ENCODE measurements at places on chromosomes 3 and 15.

- DNase-seq, result peak; percentile 36
Measured at GRCh38 chr3:63349583-63350573, 71.8 kb downstream of the SYNPR start.

DNA sequence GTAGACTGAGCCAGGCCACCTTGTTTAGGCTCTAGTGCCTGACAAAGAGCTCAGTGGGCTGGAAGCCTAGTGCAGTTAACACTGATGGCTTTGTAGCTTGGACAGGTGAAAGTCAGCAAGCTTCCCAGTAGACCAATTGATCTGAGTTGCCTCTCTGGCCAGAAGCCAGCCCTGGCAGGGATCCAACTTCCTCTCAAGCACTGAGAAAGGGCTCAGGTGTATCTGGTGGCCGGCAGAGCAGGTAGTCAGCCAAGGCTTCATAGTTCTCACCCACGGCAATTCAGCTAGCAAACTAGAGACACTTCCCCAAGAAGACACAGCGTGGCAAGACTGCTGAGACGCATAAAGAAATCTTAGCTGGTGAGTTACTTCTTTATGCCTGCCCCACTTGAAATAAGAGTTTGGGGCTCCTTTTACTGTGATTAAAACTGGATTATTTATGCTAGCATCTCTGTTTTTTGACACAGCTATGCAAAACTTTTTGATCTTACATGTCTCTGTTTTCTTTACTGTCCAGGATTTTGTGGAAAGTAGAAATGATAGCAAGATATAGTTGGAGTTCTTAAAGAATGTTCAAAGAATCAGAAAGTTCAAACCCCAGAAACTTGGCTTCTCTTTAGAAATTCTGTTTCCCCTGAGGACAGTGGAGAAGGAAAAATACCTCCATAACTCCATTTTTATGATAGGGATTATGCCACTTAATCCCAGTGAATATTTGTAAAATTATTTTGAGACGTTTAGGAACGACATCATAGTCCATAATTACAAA, 8.4 kb upstream of the CA12 start:
- DNase-seq, result no peak

DNA sequence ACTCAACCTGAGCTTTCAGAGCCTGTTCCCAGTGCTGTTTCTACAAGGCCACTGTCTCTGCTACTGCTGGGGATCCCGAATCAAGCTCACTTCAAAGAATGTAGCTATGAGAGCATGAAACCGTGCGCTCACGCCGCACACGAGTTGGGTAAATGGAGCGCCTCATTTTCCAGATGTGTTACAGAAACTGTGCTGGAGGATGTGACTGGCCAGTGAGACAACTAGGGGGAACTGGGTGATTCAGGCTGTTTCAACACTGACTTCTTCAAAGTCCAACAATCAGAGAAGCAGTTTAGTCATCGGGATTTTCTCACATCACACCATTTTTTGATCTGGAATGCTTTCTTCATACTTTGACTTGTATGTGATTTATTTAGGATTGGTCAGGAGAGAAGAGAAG, 3.5 kb downstream of the ZNF710 start:
- DNase-seq, result no peak

- DNase-seq, result no peak
Measured at GRCh38 chr3:31946484-31947081, 34.5 kb downstream of the OSBPL10 start.

- DNase-seq, result peak; percentile 25
Measured at GRCh38 chr3:139202226-139202958, 141.4 kb upstream of the MRPS22 start.

GRCh38 chr3:110485389-110485788, 586.2 kb upstream of the NECTIN3 start:
- no peak for DNase-seq

DNA sequence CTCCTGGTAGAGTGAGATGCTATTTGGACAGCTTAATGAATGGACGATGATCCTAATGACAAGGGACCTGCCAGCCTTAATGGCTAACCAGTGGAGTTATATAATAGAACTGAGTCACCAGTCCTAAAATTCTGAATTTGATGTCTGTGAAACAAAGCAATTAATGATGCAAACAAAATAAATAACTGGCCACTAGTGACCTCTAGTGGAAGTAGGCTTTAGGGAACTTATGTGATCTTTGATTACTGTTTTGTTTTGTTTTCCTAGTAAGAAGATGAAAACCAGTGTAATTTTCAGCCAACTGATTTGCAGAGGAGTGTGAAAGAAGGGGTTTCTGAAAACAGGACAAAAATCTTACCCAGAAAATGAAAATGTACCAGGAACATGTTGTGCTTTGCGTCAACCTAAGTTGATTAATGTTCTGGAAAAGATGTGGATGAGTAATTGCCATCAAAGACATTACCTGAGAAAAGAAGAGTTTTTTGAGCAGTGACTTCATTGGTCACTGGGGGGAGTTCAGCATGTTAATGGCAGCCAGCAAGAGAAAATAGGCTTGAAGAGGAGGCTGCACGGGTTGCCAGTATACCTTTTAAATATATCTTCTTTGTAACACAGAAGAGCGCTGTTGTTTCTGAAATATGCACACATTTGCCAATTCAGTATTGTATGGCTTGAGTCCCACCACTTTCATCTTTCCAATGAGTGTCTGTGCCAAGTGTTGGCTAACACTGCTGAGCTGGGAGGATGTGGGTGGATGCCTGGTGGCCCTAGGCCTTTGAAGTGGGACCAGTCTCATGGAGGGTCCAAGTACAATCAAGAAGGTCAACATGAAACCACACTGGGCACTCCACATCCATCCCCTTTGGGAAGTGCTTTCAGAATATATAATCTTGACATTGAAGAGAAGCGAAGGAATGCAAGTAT, 9.3 kb downstream of the VEPH1 start:
- DNase-seq, result no peak

DNA sequence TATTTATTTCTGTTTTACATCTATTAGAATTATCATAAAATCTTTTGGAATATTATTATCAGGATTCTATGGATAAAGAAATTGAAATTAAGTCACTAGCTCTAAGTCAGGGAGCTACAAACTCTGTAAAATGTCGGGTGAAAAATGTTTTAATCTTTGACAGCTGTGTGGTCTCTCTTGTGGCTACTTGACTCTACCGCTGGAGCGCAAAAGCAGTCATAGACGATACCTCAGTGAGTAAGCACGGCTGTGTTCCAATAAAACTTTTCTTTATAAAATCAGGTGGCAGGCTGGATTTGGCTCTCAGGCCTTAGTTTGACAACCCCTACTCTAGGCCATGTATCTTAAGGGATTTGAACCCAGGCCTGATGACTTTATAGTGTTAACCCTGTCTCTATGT, 88.5 kb upstream of the PFN2 start:
- no peak for DNase-seq

- DNase-seq, result no peak
Measured at GRCh38 chr15:101525087-101525669, 35.7 kb upstream of the PCSK6 start.

DNA sequence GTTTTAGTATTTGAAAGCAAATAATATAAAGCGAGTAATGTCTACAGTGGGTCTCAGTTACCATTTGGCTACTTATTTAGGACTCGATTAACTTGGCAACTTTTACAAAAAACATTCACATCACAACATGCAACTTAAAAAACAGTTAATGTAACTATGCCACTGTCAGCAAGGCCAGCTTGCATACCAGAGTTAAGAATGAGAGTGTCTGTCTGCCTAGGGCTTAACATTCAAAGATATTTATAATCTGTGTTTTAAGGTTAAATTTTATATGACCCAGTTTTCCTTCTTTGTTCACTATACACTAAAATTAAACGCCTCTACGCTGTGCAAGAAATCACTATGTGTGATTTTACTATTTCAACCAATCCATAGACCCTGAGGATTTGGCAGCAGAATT, 5.2 kb upstream of the CDAN1 start:
- DNase-seq, result no peak

DNA sequence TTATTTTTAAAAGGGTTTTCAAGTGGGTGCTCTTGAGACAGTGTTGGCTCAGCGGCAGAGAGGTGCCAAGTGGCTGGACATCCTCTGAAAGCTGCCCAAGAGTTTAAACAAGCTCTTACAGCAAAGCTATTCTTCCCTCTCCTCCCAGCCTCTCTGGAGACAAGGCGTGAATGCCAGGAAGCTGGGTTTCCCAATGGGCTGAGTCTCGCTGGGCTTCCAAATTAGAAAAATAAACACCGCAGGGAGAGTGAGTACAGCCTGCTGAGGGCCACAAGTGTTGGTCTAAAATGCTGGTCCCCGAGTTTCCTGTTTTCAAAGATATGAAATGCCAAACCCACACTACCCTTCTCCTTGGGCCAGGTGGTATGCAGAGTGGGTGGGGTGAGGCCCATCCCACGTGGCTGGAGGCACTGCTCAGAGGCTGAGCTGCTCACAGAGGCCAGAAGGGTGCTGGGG, 36.4 kb downstream of the ZDHHC3 start:
- DNase-seq, result no peak

DNA sequence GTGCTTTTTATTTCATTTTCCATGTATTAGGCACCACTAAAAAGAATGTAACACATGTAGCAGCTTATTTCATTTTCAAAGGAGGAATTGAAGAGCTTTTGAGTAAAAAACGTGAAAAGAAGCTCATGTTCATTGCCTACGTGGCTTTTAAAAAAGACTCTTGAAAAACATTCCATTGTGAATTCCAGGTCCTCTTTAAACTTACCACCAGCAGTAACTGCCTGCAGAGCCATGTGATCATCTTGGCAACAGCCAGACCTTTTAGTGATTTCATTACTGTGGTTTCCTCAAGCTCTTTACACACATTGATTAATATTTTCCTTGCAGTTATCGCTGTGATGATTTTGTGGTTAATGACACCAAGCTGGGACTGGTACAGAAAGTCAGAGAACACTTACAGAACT, 43.8 kb upstream of the FBXL22 start:
- peak; percentile 12 for DNase-seq

DNA sequence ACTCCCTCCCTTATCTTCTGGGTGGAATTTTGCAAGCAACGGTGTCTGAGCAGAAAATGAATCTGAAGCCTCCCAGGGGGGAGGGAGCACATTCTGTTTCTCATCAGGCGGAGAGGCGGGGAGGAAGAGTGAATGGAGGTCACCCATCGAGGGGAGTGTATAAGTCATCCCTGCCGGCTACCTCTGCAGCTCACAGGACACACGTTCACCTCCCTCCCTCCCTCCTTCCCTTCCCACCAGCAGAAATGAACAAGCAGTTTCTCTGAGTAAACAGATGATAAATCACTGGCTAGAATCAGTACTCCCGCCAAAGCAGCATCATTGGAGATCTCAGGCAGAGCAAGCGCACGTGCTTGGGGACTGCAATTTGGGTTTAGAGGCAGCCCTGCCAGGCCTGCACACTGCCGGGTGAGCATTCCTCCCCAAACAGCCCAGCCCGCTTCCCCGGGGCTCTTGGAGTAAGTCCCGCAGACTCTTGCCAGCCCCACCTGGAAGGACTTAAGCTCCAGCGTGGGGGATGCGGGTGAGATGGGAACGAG, 38.3 kb downstream of the CPN2 start:
- no peak for DNase-seq

DNA sequence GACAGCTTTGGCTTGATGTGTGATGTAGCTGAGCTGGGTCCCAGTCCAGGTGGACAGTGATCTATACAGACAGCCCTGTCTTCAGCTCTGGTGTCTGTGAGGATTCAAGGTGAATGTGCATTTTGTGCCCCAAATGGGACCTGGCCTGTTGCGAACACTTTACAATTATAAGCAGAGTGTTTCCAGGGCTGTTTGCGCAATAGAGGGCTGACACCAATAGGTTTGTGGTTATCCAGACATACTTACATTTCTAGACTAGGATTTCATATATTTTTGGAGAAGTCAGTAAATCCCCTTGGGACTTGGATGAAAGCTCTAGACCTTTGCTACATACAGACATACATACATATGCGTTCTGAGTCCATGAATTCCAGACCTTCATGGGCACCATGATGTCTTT, 4.2 kb upstream of the TATDN2 start:
- no peak for DNase-seq
